ENCODE measurements at places on chromosomes 13 and 19.

GRCh38 chr13:109695402-109696190 is 90.8 kb downstream of the IRS2 start:
- no peak for DNase-seq

- DNase-seq, result no peak
These were observed 239.3 kb downstream of the KCTD12 start for GRCh38 chr13:76646946-76647345.

GRCh38 chr13:74037762-74038161 is 96.4 kb downstream of the KLF12 start:
- no peak for DNase-seq

DNA sequence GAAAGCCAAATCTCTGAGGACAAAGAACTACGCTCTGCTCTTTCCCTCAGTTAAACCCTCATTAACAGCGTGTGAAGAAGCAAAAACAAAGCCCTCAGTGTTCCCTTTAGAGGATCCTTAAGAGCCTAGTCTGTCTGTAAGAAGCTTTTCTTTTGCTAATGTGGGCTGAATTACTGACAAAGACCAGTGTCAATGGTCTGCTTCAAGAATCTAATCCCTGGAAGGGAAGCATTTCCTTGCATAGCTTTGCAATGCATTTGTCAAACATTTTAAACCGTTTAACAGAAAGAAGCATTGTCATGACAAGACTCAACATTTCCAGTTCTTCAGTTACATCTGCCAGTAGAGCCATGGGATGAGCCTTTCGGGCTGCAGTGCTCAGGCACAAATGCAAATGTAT is 64.9 kb downstream of the EDNRB start:
- DNase-seq, result no peak

- no peak for DNase-seq
These were observed 10.8 kb upstream of the ZNRF4 start for GRCh38 chr19:5444431-5444830.

DNA sequence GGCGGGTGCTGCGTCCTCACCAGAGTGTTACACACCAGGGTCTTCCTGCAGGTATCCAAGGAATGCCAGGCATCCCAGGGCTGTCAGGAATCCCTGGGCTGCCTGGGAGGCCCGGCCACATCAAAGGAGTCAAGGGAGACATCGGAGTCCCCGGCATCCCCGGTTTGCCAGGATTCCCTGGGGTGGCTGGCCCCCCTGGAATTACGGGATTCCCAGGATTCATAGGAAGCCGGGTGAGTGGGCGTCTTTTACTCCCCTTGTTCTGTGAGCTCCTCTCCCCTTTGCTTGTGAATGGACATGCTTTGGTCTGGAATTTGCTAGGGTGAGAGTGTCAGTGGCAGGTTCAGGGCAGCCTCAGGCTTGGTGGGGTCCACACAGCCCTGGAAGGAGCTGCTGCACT is 75.9 kb downstream of the RAB20 start:
- DNase-seq, result no peak
